ENCODE measurements at places on chromosomes 7 and 10. TPM values are rescaled to one million over a fixed set of nuclear protein-coding genes. Genes with fewer than 3 reads are reported as not detected.

DNA sequence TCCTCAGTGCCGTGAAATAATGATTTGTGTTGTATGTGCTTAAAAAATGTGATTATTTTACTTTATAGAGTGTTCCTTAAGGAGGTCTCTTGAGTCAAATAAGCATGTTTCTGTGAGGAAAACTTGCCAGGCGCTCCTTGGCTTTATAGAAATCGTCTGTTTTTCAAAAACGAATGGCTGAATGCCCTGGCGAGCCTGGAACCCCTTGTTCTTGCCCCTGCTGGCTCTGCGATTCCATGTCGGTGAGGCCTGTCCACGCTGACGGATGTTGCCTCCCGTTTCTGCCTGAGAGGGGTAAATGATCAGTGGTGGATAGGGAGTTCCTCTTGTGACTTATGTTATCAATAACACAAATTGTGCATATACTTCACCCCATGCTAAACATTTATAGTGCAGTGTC lies 75.5 kb downstream of the MGMT start:
- no peak for DNase-seq

The CCDC186 gene
- 10.1 TPM for total RNA-seq

- no peak for DNase-seq
Observed at GRCh38 chr7:1779445-1779844, 109.4 kb downstream of the ELFN1 start.

The PNLIP gene
- not detected for total RNA-seq

DNA sequence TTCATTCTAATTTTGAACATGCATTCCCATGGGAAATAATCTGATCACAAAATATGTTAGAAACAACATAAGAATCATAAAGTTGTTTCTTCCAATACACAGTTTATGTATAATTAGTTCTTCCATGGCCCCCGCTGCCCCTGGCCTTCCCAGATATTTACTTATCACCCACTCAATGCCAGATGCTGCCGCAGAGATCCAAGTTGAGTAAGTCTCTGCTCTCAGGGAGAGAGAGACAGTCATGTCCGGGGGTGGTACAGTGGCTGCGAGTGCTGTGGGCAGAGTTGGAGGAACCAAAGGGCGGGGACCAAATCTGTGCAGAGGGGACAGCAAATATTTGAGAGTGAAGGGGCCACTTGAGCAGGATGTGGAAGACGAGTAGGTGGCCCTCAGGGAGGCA lies 37.1 kb downstream of the COL26A1 start:
- DNase-seq, result no peak

DNA sequence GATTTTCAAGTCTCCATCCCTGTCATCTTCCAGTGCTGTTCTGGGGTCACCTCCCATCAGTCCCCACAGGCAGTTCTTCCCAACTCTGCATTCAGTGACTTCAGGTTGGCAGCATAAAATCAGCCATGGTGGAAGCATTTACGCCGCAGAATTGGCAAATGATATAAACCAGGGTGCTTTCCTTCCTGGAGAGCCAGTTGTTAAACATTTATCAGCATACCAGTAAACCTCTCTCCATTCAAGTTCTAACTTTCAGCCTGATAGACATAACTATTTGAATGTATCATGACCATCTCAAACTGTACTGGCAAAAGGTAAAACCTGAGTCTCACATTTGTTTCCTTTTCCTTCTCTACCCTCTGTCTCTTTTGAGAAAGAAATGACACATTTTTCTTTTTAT lies 69.7 kb upstream of the ITPRID1 start:
- DNase-seq, result no peak

The TMEM229A gene
- not detected for total RNA-seq

GRCh38 chr10:6657196-6657595 lies 77.1 kb upstream of the PRKCQ start:
- no peak for DNase-seq

The GDF10 gene
- not detected for total RNA-seq

The RHEB gene
- total RNA-seq, result 207 TPM

The TNS3 gene
- total RNA-seq, result 20.0 TPM

DNA sequence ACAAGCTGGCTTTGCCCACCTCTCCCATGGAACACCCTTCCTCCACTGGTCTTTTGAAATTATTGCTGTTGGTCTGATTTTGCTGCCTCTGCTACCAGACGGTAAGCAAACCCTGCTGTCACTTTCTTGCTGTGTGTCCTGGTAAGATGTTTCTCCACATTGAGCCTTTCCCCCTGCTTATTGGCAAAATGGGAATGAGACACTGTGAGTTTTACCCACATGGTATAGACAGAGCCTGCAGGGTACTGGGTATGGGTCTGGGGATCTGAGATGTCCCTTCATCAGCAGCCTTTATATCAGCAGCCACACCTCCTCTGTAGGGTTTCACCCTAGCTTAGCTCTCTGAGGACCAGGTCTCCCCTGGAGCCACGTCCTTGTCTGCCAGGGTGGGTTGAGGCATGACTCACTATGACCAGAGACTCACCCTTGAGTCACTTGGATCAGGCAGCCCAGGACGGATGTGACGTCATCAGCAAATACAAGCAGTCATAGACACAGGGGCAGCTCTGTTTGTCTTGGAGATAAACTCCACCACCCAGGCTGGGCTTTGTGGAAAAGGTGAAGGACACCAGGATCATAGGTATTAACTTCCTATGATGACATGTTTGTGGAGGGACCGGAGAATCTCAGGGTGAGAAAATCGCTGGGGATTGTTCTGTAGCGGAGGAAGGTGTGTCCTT lies 17.9 kb upstream of the BAIAP2L1 start:
- DNase-seq, result peak; percentile 95

- DNase-seq, result no peak
Observed at GRCh38 chr10:96585736-96586418, 935 bp downstream of the TM9SF3 start.

GRCh38 chr7:28890137-28890536 lies 68.0 kb downstream of the TRIL start:
- no peak for DNase-seq

- no peak for DNase-seq
Observed at GRCh38 chr7:111840528-111840927, 278.2 kb upstream of the IMMP2L start.

The MLXIPL gene
- total RNA-seq, result 1.6 TPM

- DNase-seq, result no peak
Observed at GRCh38 chr7:142711746-142712616, 37.3 kb upstream of the PRSS1 start.

DNA sequence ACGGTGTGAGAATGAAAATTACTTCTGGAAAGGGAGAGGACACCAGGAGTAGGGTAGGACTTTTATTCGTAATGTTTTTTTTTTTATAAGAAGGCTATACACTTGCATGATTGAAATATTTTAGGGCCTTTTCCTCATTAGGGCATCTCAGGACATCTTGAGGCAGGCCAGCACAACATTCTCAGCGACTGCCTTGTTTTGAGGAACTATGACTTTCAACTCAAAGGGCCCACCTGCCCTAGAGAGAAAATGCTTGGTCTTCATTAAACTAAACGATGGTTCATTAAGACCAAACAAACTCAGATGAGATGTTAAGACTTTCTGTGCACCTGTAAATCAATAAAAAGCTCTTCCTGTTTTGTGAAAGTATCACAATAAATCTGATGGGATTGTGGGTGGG lies 11.3 kb downstream of the NOD1 start:
- DNase-seq, result no peak

DNA sequence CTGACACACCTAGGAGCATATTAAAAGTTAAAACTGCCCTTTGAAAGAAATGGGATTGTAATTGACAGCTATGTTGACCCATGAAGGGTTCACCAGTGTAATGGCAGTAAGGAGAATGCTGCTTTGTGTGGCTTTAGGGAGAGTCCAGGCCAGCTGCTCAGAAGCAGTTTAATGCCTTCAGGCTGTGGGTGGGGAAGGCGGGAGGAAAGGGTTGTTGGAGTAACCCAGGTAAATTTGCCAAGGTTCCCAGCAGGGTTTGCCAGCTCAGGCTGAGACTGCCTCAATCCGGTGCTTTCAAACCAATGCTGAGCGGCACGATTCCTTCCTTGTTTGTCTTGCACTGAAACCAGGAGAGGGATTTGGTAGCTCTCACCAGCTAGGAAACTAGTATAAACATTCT lies 637.2 kb downstream of the INHBA start:
- DNase-seq, result no peak

DNA sequence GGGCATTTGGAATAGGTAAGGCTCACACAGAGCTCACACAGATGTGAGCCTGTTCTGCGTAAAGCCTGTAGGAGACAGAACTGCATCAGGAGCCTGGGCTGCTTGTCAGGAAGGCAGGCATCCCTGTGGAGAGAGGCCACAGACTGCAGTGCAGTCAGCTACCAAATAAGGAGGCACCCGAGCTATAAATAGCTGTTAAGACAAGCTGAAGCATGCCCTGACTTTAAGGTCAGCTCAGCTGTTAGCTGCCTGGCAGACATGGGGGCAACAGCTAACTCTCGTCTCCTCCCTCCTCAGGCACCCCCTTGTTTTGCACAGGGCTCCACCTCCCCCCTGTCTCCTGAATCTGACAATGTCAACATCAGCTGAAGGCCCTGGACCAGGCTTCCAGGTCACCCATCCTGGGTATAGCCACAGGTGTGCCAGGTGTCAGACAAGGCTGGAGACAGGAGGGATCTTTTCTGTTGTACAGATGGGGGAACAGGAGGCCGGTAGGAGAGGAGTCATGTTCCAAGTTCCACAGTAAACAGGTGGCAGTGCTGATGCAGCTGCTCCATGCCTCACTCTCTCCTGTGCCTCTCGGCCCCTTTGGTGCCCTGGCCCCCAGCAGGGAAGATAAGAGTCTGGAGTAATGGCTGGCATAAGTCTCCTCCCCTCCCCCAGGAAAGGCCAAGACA lies 27.6 kb upstream of the MKRN1 start:
- no peak for DNase-seq

- no peak for DNase-seq
Observed at GRCh38 chr7:74405191-74405898, 48.4 kb upstream of the GTF2IRD1 start.

DNA sequence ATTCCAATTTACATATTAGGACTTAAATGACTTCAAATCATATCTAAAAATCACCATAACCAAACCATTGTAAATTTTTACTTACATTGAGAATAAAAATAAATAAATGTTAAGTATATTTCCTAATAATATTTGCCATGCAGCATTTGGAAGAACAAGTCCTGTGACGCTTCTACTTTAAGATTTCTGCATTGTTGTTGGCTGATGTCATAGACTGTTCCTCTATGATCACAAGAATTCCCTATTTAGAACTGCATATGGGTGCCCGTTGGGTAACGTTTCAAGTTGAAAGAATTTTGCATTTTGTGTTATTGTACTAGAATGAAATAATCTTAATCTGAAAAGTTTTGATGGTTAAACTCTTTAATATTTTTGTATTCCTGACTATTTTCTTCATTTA lies 5.1 kb upstream of the ITGB1 start:
- no peak for DNase-seq

The SPDYE1 gene
- total RNA-seq, result not detected

GRCh38 chr10:78299851-78300468 lies 266.3 kb downstream of the RPS24 start:
- no peak for DNase-seq

The HTR7 gene
- total RNA-seq, result 1.0 TPM

The CLIP2 gene
- total RNA-seq, result 33.2 TPM

- DNase-seq, result no peak
Observed at GRCh38 chr10:42690449-42691360, 52.3 kb upstream of the ZNF33B start.

DNA sequence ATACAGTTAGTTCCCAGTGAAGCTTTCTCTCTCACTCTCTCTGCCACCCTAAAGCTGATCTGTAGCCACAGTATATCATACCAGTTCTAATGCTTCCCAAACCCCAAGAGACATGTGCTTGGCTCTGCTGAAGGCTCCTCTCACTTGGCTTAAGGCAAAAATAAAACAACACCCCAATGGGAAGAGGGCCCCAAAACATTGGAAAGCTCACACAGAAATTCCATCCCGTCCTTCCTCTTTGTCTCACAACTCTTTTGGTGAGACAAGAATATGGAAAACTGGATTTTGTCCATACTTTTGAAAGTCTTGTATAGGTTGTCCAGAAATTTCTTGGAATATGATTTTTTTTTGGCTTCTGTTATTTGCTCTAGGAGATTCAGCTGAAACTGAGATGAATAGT lies 56.1 kb upstream of the WNT16 start:
- DNase-seq, result no peak

DNA sequence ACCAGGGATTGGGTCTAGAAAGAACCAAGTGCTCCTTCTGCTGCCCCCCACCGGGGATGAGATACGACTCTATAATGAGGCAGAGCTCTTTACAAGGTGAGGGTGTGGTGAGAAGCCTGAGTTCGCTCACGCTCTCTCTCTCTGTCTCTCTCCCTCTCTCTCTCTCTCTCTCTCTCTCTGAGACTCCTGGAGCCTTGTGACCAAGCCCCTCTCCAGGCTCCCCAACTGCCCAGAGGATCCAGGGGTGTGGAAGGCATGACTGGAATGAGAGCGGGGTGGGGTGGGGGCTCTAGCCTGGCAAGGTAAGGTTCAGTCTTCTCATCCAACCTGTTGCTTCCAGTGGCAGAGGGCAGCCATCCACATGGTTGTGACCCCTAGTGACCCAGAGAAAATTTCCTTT lies 3.1 kb upstream of the PTF1A start:
- no peak for DNase-seq

The RSPH10B gene
- total RNA-seq, result not detected

The HECW1 gene
- total RNA-seq, result 24.7 TPM

DNA sequence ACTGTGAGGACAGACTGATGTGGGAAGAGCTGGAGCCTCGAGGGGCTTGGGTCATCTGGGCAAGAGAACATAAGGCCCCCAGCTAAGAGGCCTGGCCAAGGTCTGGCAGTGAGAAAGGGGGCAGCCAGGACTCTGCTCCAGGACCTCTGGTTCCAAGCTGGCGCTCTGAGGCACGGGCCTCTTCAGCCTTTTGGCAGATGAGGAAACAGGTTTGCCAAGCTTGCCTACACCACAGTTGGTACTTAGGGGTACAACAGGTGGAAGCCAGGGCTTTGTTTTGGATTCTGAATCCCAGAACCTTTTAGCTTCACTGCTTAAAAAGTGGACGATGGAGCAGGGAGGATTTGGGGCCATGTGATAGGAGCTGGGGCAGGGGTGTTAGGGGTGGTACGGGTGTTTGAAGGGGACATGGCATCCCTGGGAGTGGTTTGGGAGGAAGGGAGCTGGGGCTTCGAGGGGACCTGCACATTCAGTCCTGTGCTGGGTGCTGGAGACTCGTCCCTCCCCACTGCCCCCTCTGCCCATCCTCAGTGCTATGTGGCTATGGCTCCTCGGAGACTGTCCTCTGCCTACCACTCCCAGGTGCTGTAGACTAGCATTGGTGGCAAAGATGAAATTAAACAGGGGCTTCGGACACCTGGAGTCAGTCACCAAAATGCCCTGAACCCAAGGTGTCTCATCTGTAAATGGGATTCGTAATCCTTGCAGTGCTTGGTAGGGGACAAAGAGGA lies 30.3 kb downstream of the ZNF775 start:
- DNase-seq, result no peak

The SEMA3E gene
- 23.9 TPM for total RNA-seq

DNA sequence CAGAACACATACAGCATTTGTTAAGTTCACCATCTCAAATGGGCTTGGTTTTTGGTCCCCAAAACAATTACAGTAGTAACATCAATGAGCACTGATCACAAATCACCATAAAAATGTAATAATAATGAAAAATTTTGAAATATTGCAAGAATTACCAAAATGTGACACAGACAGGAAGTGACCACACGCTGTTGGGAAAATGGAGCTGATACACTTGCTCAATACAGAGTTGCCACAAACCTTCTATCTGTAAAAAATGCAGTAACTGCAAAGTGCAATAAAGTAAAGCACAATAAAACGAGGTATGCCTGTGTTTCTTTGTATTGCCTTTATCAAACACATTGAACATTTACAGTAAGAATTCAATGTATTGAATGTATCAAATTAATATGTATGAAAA lies 262.7 kb downstream of the CTNNA3 start:
- DNase-seq, result no peak

Measured in NCI-H460 (cell line).